RWPE2 (cell line): ENCODE measurements at places on chromosomes 2 and 18.

DNA sequence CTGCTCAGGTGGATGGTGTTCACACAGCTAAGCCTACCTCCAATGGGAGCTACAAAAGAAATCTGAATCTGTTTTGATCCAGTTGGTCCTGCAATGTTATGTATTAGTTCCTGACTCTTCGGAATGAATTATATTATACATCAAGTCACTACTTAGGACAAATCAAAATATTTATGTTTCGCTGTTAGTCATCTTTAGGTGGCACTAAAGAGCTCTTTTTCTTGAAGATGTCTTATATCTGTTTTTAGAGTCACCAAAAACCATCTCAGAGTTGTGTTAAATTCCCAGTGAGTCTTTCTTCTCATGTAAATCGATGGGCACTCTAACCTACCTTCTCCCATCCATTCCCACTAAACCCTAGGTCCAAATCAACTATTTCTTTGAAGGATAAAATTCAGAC lies 2.2 kb downstream of the DNER start:
- DNase-seq, result no peak

DNA sequence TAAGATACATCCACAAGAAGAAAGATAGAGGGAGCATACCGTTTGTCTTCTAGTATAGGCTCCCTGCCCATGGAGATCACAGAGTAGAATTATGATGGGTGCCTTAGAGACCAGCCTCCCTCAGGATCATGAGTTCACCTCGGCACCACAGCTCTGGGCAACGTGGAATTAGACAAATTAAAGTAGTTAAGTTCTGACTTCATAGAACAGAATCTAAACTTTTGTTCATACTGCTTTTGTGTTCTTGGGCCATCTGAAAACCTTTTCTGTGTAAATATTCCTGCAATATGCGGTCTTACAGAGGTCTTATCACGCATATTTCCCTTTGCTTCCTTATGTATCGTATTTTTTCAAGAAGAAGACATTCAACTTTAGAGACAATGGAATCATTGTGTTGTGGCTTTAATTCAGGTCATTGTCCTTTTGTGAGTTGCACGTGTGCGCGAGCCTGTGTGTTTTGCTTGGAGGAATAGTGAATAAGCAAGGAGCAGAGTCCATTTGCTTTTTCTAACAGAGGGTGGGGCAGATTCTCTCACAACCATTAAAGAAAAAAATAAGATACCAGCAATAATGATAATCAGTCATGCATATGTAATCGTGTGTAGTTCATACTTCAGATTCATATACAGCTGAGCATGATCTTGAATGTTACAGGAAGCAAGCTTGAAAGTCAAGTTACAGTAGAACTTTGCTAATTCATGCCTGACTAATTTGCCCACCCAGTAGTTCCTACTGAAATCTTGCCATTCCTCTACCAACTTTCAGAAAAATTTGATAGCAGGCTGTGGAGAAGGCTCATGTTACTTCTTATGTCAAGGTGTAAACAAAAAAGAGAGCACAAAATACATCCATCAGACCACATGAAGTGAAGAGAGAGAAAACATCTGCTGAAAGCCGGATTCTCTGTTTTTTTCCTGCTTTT lies 243.6 kb downstream of the NEDD4L start:
- DNase-seq, result no peak

- DNase-seq, result no peak
Observed at GRCh38 chr18:29823671-29824070, 1218.9 kb downstream of the DSC3 start.

GRCh38 chr2:23520256-23520655 lies 135.3 kb downstream of the KLHL29 start:
- DNase-seq, result no peak

GRCh38 chr2:8277921-8278571 lies 403.8 kb upstream of the ID2 start:
- DNase-seq, result no peak

DNA sequence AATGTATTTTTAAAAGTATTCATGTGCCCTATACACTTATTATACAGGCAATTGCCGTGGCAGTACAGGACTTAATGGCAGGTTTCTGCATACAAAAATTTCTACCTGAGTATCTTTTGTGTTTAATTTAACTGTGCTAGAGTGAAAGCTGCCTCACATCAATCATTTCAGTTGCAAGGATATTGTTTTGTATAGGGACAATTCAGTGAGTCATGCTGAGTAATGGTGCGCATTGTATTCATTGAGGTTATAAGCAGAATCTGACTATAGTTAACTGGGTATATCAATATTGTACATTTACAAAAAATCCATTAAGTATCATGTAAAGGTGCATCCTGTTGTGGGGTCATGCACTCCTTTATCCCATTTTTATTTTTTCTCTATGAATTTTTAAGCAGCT lies 121.5 kb downstream of the GCA start:
- DNase-seq, result no peak

DNA sequence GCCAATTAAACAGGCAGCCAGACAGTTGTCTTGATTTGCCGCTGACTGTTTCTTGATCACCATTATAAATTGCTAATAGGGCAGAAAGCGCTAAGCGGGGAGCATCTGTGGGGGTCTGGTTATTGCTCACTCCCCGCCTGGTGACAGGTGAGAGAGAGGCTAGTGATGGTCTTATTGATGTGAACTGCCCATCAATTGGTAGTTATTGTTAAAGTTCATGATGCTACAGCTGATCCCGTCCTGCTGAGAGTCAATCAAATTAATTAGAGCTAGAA lies 148.5 kb downstream of the LNPK start:
- no peak for DNase-seq

- DNase-seq, result no peak
Observed at GRCh38 chr2:46157966-46158310, 139.3 kb upstream of the EPAS1 start.

DNA sequence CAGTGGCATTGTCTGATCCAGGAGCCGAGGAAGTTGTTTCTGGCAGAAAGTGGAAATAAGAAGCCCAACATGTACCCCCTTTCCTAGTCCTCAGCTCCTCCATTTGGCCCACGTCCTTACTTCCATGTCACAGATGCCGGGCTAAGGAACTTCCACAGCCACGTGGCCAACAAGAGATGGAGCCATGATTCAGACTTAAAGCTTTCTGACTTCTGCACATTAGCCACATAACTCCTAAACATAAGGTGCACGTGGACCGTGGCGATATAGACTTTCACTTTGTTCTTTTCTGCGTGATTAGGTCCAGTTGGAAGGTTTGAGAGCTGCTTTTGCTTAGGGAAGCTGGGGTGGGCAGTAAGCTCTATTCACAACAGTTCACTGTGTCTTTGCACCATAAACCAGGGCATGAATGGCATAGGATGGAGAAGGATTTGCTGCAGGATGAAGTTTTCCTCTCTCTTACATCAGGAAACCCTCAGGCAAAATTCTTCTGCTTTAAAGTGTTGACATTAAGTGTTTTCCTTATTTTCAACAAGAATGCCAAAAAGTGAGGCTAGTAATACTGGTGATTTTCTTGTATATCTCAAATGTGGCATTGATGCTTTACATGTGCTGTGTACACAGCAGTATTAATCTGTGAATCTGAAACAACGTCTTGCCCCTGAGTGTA lies 61.2 kb upstream of the RBM44 start:
- DNase-seq, result no peak

GRCh38 chr2:111642586-111643327 lies 241.2 kb downstream of the ANAPC1 start:
- no peak for DNase-seq

GRCh38 chr18:6682437-6683111 lies 46.9 kb upstream of the ARHGAP28 start:
- no peak for DNase-seq

GRCh38 chr2:23379220-23379695 lies 5.7 kb upstream of the KLHL29 start:
- no peak for DNase-seq

GRCh38 chr2:167015806-167016205 lies 127.5 kb downstream of the XIRP2 start:
- no peak for DNase-seq

DNA sequence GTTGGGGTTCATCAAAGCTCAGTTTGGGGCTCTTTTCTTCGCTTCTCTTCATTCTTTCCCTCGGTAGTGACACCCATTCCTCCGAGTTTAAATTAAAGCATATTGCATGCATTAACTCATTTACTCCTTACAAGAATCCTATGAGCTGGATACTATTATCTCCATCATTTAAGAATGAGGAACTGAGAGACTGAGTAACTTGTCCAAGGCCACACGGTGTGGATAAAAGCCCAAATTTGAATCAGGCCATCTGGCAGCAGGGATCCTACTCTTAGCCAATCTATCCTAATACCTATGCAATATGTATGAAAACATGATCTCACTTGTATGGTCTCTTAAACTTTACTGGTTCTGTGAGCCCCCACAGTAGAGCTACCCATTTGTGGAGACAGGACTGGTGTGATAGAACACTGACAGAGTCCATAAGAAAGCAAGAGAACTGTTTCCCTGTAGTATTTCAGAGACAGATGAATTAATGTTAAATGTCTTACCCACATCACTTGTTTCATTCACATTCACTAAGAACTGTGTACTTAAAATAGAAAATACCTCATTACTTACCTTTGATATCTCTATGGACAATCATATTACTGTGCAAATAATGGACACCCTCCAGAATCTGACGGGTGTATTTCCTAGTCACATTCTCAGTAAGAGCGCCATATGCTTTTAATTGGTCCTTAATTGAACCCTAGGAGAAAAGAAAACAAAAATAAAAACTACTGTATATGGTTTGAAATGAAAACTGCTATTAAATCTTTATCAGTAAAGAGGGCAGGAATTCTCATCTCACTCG lies 20.4 kb upstream of the ERCC3 start:
- DNase-seq, result no peak

- no peak for DNase-seq
Observed at GRCh38 chr18:53838746-53839145, 385.7 kb downstream of the MBD2 start.

DNA sequence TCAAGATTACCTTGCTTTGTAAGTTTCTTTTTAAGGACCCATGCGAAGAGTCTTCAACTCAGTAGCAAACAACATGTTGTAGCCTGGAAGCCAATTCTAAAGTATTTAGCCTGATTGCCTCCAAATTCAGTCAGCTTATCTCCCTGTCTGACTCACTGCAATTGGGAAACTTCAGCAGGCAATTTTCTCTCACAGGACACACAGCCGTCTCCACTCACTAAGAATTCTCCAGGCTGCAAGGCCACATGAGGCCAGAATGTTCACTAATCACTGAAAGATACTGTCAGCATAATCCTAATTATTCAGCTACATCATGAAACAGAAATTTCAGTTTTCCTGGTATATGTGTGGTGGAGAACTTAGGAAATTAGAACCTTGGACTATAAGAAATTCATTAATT lies 78.1 kb upstream of the PDE1A start:
- no peak for DNase-seq

DNA sequence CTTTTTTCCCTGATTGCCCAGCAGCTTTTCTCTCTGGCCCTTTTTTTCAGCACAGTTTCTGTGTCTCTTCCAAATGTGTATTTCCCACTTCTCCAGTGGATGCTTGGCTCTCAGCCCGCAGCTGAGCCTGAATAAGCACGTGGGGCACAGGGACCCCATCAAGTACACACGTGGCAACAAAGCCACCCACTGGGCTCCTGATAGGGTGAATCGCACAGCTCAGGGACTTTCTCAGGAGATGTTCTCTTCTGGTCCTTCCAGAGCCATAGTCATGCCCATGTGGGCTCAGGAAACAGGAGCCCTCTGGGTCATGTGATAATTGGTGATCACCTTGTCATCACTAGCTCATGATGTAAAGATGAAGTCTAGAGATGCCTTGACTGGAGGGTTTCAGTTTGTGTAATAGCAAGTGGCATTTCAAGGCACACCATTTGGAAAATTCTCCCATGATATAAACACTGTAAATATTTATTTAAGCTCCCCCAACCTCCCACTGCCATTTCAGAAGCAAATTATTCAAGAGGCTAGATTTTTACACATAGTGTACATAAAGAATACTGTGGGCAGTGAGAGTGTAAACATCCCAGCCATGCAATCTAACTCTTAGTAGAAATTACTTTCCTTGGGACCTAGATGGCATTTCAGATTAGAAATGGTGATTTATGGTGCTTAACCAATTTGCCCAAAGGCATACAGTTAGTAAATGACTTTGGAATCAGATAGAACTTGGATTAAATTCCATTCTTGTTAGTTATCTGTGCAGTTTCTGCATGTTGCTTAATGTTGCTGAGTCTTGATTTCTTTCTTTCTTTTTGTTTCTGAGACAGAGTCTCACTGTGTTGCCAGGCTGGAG lies 597.5 kb downstream of the SLC4A3 start:
- DNase-seq, result no peak

GRCh38 chr2:158510887-158511286 lies 54.1 kb downstream of the PKP4 start:
- DNase-seq, result no peak

DNA sequence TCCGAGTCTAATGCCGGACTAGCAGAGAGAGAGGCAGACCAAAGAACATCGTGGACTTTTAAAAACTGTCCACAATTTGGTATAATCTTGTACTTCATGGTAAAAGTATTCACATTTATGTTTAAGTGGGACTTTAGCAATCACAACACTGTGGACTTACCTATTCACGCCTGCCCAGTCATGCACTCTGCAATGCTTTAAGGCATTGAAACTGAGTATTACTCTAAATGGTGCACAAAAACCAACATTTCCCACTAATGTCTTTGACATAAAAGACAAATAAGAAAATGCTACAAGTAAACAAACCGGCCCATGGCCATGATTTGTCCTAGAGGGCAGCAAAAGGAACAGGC lies 91.3 kb downstream of the ACVR1 start:
- no peak for DNase-seq

DNA sequence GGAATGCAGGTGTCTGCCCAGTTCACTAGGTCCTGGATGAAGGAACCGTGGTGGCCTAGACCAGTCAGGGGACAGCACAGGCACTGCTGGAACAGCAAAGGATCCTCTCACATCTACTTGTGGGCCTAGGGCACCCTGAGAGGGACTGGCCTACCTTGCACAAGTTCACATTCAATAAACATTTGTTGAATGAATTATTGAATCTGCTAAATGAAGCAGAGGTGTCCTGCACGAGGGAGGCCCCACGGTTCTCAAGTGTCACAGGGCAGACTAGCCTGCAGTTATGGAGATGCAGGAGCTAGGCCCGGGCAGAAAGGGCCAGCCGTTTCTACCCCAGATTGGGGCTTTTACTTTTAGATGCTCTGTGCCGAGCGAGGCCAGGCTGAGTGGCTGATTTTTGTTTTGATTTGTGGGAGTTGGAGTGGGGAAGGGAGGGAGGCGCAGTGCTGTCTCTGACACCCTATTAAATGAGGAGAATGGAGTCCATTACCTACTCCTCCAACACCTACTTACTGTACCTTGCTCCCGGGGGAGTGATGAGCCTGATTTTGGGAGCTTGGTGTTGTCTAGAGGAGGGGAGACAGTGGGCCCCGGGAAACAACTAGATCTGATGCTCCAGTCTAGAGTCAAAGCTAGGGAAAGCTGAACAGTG lies 18.4 kb downstream of the SH2D6 start:
- no peak for DNase-seq

GRCh38 chr2:6828299-6828584 lies 37.5 kb downstream of the CMPK2 start:
- no peak for DNase-seq

GRCh38 chr2:138147796-138148195 lies 183.5 kb downstream of the HNMT start:
- DNase-seq, result no peak

GRCh38 chr18:30632071-30632698 lies 410.4 kb downstream of the DSC3 start:
- no peak for DNase-seq
